ENCODE measurements at places on chromosomes 11 and 22.

DNA sequence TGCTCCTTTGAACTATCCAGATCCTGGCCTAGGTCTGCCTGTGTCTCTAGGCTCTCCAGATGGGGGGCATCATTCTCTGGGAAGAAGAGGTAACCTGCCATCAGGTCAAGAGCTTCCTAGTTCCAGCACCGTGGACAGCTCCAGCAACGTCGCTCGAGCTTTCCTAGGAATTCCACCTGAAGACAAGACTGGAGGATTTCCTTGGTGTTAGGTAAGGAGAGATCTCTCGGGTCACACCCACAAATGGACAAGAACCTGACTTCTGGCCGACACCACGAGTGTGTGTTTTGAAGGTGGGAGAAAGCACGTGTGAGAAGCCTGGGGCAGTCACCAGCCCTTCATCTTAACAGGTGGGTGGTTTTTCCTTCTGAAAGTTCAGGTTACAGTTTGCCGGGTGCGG is 1.2 kb downstream of the PRG3 start:
- DNase-seq = no peak

DNA sequence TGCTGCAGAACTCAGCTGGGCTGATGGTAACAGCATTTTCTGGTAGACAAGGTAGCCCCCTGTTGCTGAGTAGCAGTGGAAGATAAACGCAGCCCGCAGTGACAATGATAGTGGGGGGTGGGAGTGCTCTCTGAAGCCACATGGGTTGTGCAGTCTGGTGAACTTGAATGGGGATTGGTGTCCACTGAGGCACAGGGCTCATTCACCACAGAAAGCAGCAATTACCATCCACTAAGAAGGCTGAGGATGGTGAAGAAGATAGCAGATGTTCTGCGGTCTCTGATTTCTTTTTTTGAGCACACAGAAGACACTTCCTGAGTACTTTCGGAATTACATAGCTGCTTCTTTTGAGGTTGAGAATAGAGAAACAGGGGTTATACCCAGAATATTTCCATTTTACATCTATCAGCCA is 150.3 kb downstream of the LRRC4C start:
- no peak for DNase-seq

- no peak for DNase-seq
Measured at GRCh38 chr11:33258631-33259205, 1.5 kb downstream of the HIPK3 start.

DNA sequence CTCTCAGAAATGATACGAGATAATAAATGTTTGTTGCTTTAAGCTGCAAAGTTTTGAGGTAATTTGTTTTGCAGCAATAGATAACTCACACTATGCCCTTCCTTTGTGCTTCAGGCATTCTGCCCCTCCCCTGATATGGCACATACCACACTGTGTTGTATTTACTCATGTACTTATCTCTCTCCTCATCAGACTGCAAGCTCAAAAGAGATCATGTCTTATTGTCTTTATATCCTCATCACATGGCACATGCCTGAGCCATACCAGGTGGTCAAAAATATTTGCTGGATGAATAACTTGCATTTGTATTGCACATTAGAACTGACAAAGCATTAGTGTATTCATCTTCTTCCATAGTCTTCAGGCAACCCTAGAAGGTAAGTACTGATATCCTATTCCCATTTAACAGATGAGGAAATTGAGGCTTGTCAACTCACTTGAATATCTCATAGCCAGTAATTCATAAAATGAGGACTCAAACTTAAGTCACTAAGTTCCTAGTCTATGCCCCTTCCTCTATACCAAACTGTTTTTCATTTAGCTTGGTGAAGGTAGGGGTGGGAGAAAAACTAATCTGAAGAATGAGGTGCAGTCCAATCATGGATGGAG is 83.9 kb upstream of the EED start:
- DNase-seq = no peak

GRCh38 chr11:89529626-89530380 is 38.6 kb upstream of the NOX4 start:
- DNase-seq = no peak

DNA sequence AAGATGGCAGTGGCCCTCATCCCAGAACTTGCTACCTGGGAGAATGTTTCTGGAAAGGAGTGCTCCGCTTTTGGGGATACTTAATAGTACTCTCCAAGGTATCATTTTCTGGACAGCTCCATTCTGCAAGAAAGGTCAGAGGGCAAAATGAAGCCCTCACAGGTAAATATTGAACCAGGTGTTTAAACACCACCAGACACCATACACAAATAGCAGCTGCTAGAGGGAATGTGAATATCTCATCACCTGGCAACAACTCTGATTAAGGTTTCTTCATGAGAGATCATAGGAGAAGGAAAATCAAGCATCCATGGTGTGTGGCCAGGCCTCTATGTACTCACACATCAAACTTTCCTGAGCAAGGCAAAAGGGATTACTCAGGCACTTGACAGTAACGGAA is 226.1 kb upstream of the FAT3 start:
- DNase-seq = no peak

- no peak for DNase-seq
Measured at GRCh38 chr11:75565221-75565814, 3.3 kb downstream of the SERPINH1 start.

- DNase-seq = no peak
Measured at GRCh38 chr11:67463680-67464410, 5.2 kb downstream of the TMEM134 start.

GRCh38 chr11:65404638-65405339 is 17.8 kb upstream of the NEAT1 start:
- DNase-seq = no peak

DNA sequence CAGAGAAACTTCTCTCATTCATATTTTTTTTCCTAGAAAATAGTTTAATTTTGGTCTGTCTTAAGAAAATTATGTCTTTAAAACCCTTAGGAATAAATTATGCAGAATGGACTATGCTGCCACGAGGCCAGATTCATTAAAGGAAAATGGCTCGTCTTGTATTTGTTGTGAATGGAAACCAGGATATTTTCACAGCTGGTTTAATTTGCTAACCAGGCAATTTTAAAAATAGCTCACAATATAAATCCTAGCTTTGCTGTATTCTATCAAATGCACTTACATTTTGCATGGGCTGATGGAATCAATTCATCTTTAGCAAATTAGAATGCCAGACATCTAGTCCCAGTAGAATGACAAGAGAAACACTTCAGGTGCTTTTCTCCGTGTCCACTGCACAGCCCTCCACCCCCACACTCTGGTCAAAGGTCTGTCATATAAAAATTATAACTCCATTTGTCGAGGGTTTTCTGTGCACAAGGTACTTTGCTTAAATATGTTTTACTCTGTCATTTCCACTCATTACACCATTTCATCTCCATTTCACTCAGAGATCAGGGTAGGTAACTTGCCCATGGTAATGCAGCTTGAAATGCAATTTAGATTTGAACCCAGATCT is 20.3 kb upstream of the TNRC6B start:
- no peak for DNase-seq

DNA sequence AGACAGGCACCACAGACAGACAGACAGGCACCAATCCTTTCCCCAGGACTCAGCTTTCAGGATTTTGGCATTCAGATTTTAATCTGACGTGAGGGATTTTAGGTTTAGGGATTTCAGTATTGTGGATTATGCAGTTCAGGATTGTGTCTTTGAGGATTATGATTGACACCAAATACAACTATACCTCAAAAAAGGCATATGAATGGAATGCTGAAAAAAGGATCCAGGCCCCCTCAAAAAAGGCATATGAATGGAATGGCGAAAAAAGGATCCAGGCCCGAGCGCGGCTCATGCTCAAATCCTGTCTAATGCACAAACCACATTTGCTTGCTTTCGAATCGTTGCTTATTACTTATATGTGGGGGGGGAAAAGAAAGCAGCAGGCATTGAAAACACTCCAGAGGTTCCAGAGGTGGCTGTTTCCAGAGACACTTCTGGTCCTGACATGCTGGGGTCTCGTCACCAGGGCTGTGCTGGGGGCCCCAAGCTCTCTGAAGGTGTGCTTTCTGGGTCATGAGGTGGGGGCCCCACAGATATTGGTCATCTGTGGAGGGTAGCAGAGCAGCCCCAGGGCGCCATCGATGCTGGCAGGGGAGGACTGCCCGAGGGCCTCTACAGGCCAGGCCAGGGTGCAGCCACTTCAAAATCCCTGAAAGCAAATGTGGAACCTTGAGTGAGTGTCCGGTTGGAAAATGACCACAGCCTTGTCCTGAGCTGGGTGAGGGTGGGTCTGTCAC is 16.8 kb upstream of the OSBPL5 start:
- DNase-seq = no peak

GRCh38 chr22:20885557-20886323 is 26.9 kb downstream of the SNAP29 start:
- no peak for DNase-seq

DNA sequence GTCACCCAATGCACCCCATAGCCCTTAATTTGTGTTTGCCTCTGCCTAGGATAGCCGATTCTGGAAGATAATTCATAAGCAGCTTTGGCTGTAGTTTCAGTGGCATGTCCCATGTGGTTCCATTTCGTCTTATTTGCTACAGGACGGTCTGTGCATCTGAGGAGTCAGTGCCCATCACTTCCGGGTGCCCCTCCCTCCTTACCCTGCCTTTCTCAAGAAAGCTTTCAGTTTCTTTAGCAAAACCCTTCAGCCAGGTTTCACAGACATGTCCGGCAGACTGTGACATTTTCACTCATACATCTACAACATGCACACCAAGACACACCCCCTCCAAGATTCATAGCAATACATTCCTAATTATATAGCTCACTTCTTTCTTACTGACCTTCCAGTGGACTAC is 14.3 kb downstream of the TP53AIP1 start:
- no peak for DNase-seq

- DNase-seq = no peak
Measured at GRCh38 chr11:67293090-67293489, 4.0 kb downstream of the ANKRD13D start.

DNA sequence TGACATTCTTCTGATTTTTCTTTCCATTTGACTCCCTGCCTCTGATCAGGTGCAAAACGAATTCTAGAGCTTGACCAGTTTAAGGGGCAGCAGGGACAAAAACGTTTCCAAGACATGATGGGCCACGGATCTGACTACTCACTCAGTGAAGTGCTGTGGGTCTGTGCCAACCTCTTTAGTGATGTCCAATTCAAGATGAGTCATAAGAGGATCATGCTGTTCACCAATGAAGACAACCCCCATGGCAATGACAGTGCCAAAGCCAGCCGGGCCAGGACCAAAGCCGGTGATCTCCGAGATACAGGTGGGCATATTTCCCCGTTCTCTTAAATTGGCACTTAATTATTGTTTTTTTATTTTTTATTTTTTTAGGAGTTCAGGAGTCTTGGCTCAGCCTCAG is 15.4 kb downstream of the XRCC6 start:
- DNase-seq = no peak

GRCh38 chr22:27952779-27953178 is 33.7 kb upstream of the PITPNB start:
- DNase-seq = no peak

DNA sequence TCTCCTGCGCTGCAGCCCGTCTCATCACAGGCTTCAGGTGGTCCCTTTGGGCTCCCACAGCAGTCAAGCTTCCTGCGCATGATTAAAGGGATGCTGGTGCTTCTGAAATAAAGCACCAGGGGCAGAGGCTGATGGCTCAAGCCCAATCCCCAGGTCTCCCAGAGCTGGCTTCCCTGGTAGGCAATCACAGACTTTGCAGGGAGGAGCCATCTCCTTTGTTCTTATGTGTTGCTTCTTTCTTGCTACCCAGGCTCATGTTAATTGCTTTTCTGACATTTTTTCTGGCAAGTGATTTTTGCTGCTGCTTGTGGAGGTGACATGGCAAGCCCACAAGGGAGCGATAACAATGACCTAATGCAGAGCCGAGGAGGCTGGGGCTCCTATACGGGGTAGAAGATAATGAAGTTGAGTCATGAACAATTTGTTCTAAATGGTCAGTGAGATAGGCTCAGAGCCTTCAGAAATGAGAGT is 25.2 kb upstream of the PLET1 start:
- DNase-seq = no peak

DNA sequence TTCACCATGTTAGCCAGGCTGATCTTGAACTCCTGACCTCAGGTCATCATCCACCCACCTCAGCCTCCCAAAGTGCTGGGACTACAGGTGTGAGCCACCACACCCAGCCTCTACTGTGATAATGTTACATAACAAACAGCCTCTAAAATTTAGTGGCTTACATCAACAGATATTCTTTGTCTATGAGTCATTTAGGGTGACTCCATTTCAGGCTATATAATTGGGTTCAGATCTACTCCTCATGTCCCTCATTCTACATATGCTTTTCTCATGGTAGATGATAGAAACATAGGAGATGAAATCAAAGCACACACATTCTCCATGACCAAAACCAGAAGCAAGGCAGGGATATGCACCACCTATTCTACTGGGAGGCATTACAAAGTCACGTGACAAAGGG is 72.7 kb downstream of the SIK2 start:
- no peak for DNase-seq

- DNase-seq = no peak
Measured at GRCh38 chr11:133677387-133677786, 145.1 kb upstream of the OPCML start.

- DNase-seq = no peak
Measured at GRCh38 chr11:16776711-16777612, 38.5 kb downstream of the C11orf58 start.

DNA sequence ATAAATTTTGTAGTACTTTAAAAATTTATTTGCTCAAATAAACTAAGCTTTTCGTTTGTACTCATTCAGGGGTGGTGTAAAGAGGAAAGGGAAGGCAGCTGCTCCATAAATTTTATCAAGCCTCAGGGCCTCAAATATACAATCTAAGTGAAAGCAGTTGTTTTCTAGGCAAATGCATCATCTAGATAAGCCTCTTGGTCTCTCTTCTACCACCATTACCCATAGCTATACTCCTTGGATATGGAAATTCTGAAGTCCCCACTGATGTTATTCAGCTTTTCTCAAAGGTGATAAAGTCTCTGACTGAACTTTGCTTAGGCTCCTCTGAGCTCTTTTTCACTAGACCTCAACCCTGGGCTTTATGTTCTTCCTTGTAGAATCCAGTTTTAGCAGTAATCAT is 1313.1 kb downstream of the JRKL start:
- no peak for DNase-seq

DNA sequence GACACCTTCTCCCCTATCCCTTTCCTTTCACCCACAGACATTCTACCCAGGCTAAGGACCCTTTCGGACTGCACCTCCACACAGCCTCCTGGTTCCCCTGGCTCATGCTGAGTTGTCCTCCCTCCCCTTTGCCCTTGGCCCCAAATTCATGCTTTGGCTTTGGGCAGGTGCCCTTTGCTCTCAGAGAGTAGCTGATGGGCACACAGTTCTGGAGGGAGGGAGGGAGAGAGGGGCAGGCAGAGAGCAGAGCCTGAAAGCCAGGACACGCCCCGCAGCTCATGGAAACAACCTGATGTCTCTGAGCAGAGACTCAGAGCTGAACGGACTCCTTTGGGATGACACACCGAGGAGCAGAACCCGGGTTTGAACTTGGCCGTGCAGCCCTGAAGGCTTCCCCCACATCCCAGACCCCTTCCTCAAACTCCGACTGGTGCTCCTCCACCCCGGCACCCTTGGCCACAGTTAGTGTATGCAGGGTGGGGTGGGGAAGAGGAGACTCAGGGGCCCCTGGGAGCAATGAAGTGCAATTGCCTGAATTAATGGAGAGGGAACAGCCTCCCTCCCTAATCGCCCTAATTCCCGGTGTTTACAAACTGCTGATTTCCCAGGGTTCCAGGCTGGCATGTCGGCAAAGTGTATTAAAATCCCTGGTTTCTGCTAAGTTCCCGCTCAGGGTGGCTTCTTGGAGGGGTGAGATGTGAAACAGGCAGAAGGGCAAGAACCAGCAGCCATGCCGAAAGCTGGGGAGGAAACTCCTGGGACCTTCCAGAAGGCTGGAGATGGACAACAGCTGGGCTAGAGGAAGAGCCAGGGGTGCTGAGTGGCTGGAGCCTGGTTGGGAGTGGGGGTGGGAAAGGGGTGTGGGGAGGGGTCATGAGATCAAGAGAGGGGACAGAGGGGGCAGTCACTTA is 71.2 kb upstream of the SHISAL1 start:
- DNase-seq = no peak
